Inflammatory macrophage (primary cell): ENCODE measurements at places on chromosomes 16 and 17.
A peak's percentile ranks its signal among the peaks of the same experiment; 100 is the strongest.

DNA sequence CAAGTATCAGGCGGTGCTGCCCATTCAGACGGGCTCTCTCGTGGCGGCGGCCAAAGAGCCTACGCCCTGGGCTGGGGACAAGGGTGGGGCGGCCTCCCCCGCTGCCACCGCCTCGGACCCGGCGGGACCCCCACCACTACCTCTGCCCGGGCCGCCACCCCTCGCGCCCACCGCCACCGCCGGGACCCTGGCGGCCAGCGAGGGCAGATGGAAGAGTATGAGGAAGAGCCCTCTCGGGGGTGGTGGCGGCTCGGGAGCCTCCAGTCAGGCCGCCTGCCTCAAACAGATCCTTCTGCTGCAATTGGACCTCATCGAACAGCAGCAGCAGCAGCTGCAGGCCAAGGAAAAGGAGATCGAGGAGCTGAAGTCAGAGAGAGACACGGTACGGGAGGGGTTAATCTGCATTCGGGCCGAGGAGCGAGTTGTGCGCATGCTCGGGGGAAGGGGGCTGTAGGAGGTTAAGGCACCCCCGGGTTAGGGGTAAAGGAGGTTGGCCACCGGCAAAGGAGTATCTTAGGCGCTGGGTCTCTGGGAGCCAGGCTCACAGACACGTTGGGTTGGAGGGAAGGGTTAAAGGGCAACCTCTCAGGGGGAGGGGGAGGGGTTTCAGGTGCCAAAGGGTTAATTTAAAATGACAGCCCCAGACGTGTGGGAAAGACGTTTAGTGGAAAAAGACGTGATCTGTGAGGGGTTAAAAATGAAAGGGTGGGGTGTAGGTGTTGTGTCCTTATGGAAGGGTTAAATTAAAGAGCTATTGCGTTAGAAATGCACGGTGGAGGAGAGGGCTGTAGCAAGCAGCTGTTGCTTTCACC, 1.4 kb downstream of the MSL1 start:
- peak; percentile 28 for DNase-seq

DNA sequence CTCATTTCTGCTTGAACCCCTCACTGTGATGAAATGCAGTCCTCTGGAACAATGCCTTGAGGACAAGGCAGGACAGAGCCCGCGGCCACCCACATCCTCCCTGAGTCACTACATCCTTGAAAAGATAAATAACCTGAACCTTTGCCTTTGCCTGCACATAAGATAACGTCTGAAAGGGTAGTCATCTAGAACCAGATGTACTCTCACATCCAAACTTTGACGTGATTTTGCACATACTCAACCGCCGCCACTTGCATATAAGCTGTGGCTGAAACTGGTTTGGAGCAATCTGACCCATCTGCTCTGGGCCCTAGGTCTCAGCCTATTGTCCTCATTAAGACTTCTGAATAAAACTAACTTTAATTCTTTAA, 252.1 kb downstream of the PHKB start:
- no peak for DNase-seq

- DNase-seq = peak; percentile 20
Measured at GRCh38 chr17:32341141-32341856, 674 bp downstream of the C17orf75 start.

- peak; percentile 72 for DNase-seq
Measured at GRCh38 chr16:69324013-69324531, 6.3 kb downstream of the PDF start.

GRCh38 chr17:16915752-16916556, 56.0 kb downstream of the TNFRSF13B start:
- peak; percentile 20 for DNase-seq

- DNase-seq = no peak
Measured at GRCh38 chr17:12510535-12510934, 155.2 kb upstream of the MYOCD start.

- DNase-seq = no peak
Measured at GRCh38 chr17:80996422-80997305, 5.0 kb downstream of the CHMP6 start.

DNA sequence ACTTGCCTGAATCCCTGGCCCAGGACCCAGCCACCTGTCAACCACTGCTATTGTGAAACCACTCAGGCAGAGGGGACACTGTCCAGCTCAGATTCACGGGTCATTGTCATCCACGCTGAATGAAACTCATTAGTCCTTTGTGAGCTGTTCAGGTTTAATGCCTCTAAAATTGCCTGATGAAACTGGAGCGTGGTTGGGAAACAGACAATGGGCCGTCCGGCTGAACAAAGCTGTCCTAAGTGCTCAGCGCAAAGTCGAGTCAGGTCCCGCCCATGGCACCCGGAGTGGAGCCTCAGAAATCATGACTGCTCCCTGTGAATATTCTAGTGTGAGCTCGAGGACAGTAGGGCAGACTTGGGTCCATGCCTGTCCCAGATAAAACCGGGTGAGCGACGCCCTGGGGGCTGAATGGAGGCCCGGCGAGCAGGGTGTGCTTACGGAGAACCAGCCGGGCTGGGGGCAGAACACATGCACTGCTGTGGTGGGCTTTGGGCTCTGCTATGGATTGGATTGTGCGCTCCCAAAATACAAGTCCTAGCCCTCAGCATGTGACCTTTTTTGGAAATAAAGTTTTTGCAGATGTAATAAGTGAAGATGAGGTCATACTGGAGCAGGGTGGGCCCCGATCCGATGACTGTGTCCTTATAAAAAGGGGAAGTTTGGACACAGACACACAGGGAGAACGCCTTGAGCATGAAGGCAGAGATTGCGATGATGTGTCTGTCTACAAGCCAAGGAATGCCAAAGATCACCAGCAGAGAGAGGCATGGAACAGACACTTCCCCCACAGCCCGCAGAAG, 12.9 kb upstream of the CMIP start:
- peak; percentile 92 for DNase-seq

GRCh38 chr17:66444031-66444430, 141.6 kb downstream of the PRKCA start:
- DNase-seq = no peak

DNA sequence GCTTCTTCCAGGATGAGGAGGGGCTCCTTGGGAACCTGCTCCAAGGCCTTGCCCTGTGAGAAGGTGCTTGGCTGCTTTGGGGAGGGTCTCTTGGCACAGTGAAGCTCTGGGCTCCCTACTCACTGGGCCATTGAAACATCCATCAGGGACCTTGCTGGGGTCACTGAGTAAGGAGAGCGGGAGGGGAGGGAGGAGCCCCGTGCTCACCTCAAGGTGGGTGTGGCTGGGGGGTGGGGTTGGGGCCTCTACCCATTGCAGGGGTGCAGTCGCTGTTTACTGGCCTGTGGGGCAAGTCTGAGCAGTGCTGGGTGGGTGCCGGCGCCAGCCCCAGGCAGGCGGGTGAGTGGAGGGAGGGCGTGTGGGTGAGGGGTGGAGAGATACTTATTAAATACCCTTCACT, 9.9 kb downstream of the TNS4 start:
- no peak for DNase-seq

DNA sequence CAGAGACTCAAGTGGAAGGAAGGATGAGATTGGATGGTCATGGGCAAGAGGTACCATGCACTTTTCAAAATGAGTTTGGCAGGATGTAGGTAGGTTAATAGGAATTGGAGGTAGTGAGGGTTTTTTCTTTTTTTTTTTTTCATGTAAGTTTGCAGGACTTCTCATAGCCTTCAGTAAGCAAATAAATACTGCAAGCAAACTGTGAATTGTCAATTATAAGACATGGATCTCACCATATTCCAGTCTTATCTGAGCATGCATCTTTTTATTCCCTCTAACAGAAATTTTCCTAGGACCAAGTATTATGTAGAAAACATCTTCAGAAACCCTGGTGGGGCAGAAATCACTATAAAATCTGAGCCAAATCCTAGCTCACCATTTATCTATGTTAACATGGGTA, 584.6 kb upstream of the CDH5 start:
- DNase-seq = no peak

DNA sequence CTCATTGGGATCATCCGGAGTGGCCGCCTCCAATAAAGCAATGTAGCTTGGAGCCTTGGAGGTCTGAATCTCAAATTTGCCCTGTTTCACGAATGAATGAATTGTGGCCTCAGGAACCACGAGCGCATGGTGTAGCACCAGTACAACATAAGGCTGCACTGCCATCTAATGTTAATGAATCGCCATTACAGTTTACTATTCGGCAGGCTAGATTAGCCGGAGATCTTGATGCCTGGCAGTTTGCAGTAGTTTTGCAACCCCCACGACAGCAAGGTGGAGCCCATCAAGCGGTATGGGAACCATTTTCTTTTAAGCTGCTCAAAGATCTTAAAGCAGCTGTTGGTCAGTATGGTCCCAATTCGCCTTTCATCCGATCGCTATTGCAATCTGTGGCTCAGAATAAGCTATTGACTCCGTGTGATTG, 18.8 kb downstream of the ALOX15B start:
- peak; percentile 88 for DNase-seq

DNA sequence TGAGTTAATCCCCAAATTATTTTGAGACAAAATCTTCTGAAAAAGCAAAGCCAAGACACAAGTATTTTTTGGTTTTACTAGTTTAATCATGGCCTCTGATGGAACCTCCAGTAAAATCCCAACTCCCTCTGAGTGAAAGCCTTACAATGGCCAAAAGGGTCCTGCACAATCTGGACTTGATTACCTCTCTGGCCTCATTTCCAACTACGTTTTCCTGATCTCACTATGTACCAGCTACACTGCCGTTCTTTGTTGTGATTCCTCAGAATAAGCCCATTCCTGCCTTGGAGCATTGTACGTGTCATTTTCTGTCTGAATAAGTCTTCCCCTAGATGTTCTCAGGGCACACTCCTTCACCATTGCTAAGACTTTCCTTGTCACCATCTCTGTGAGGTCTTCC, 37.3 kb downstream of the SPOP start:
- DNase-seq = no peak

GRCh38 chr17:76383546-76384221, 725 bp upstream of the SPHK1 start:
- DNase-seq = peak; percentile 59

GRCh38 chr16:47779201-47780016, 318.3 kb downstream of the PHKB start:
- peak; percentile 28 for DNase-seq

DNA sequence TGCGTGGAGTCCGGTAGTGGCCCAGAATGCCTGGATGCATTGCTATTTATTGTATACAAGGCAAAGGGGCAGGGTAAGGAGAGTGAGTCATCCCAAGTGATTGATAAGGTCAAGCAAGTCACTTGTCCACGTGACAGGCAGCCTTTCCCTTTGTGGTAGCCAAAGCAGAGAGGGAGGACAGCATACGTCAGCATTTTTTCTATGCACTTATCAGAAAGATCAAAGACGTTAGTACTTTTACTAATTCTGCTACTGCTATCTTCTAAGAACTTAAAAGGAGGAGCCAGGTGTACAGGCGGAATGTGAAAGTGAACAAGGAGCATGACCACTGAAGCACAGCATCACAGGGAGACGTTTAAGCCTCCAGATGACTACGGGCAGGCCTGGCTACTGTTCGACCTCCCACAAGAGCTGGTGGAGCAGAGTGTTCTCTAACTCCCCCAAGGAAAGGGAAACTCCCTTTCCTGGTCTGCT, 47.9 kb upstream of the ARL4D start:
- DNase-seq = no peak

GRCh38 chr16:11698271-11698689, 30.0 kb downstream of the SNN start:
- no peak for DNase-seq

GRCh38 chr17:65656390-65657250, 95.2 kb upstream of the AXIN2 start:
- no peak for DNase-seq

DNA sequence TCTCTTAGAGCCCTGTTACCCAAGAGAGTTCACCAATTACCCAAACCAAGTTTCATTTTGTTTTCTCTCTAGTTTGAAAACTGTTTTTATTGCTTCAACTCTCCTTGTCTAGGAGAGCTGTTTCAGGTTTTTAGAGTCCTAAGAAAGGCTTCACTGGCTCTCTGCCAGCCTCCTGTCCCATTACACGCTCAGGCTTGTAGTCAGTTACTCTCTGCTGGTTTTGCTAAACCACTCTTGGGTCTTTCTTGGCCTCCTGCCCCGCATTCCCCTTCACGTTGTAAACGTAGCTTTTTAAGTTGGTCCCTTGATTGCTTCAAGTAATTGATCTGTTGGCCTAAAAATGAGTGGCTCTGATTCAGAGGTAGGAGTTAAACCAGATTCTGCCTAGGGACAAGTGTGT, 529.1 kb downstream of the MAF start:
- no peak for DNase-seq

- peak; percentile 10 for DNase-seq
Measured at GRCh38 chr17:16353317-16354174, at the start of gene CENPV. Gene CENPV (minus strand): TSS chr17:16353469. CDS start chr17:16353436, 33 bp downstream.

GRCh38 chr16:89004209-89004831, 27.3 kb upstream of the CBFA2T3 start:
- DNase-seq = no peak

GRCh38 chr17:7992516-7992915, 9.9 kb upstream of the GUCY2D start:
- DNase-seq = no peak

GRCh38 chr17:6413065-6413464, 21.9 kb downstream of the AIPL1 start:
- DNase-seq = peak; percentile 6

- DNase-seq = no peak
Measured at GRCh38 chr17:61619493-61619892, 28.5 kb upstream of the NACA2 start.

DNA sequence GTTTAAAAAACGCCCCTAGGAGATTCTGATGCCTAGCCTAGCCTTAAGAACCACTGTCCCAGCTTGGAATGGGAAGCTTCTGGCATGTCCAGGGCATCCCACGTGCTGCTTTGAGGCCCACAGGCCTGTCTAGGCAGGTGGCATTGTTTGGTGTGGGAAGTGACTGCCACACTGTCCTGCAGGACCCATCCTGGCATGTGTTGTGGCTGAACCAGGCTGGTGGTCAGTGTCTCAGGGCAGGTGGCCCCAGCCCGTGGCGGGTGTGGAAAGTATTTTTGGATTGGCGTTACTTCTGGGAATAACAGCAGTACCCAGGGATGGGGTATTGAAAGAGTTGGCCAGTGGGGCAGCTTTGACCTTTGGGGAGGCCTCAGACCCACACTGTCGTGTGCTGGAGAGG, 27.9 kb downstream of the PGS1 start:
- DNase-seq = no peak

- DNase-seq = peak; percentile 73
Measured at GRCh38 chr17:38667099-38667786, 7.5 kb downstream of the EPOP start.
